ENCODE measurements at places on chromosomes 16 and 17.

GRCh38 chr17:63425483-63425882 is 20.6 kb downstream of the CYB561 start:
- peak; percentile 75 for DNase-seq

DNA sequence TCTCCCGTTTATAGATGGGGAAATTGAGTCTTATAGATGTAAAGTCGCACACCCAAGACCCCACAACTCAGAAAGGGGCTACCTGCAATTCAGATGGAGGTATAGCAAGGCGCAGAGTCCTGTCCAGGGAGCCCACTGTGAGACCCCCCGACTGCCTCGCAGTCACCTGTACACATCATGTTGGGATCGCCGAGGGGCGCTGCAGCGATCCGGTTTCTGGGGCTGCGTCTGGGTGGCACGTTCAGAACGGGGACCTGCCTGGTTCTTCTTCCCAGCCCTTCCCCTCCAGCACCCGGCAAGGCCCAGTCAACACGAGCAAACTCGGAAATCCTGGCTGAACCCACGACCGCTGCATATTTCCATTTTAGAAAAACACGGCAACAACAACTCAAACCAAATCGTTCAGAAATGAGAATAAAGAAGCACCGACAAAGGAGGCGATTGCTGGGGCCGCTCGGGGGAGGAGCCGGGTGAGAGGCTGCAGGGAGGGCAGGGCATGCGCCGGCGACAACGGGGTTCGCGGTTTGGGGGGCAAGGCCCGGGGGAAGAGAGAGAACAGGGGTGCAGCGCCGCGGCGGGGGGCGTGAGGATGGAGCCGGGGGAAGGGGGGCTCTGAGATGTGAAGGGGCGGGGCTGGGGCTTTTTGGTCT is 643 bp downstream of the HSDL1 start:
- no peak for DNase-seq

DNA sequence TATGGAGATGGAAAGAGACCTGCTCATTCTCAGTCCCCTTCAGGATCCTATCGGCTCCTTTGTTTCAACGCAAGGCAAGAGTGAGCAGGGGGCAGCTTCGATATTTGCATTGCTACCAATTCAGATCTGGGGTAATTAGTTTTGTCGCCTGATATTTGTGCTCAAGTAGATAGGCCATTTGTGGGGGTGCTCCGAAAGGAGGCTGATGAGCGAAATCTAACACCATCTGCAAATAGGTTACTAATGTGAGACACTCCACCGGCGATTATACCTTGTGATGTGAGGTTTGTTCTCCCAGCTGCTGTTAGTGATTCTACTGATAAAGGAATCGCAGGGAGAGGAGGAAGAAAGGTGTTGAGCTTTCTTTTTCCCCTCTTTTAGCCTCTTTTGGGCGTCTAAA is 31.5 kb downstream of the WSCD1 start:
- no peak for DNase-seq

GRCh38 chr17:50210240-50211225 is 9.1 kb upstream of the COL1A1 start:
- DNase-seq, result no peak

GRCh38 chr16:87627542-87628245 is 25.4 kb downstream of the JPH3 start:
- no peak for DNase-seq

DNA sequence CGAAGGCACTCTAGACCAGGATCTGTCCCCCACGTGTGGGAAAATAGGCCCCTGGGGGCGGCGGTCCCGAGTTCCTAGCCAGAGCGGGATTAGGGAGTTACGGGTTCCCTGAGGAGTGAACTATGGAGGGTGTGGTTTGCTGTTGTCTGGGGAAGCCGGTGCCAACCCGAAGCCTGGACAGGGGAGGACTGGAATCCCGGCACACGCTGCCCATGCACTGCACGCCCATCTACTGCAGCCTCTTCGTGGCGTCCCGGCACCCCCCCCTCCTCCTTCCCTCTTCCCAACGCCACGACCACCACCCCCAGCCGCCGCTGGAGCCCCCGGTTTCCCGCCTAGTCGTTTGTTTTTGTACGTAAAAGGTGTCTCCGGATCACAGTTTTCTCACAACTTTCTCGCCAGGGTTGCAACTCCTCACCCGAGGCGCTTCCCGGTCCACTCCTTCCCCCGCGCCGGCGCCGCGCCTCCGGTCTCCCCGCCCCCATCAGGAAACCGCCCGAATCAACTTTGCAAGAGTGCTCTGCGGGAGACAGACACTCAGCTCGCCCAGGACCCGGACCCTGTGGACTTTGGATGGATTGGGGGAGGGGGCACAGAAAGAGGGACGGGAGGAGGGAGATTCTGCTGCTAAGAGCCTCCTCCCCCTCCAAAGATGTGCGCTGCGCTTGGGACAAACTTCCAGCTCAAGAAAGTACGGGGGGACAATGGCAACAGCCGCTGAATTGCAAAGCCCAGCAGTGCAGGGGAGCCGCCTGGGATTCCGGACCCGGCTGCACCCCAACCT is 1.4 kb upstream of the LHX1 start:
- no peak for DNase-seq

- no peak for DNase-seq
Observed at GRCh38 chr17:73281928-73282327, 20.2 kb upstream of the CPSF4L start.

DNA sequence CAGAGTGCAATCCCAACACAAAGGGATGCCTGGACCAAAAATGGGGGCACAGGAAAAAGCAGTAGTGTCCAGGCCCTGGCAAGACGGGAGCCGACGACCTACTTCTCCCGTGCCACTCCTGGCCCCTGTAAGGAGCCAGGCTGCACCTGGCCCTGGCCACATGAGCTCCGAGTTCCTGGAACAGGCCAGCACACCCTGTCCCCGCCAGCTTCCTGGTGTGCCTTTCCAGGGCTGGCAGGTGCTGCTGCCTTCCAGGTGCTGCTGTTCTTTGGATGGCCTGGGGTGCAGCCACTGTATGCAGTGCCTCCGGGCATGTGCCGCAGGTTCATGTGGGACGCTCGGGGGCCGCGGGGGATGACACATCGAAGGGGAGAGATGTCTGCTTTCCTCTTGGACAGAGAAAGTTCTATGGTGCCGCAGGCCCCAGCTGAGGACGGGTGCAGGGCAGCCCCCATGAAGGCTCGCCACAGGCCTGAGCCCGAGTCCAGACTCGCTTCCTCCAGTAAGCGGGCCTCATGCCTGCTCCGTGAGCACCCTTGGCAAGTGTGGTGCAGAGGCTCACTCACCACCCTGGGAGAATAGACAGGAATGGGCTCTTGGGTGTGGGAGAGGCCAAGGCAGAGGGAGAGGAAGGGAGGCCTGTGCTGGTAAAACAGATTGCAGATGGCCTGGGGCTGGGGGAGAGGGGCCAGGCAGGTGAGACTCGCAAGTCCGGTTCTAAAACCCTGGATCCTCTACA is 54.7 kb upstream of the FASN start:
- no peak for DNase-seq

- DNase-seq, result no peak
Observed at GRCh38 chr16:56748191-56748590, 18.3 kb downstream of the NUP93 start.

GRCh38 chr17:11598274-11599221 is at the start of gene DNAH9:
TSS of gene DNAH9 (plus strand) at chr17:11598470. CDS start at chr17:11598499, 29 bp downstream.
- peak; percentile 77 for DNase-seq

DNA sequence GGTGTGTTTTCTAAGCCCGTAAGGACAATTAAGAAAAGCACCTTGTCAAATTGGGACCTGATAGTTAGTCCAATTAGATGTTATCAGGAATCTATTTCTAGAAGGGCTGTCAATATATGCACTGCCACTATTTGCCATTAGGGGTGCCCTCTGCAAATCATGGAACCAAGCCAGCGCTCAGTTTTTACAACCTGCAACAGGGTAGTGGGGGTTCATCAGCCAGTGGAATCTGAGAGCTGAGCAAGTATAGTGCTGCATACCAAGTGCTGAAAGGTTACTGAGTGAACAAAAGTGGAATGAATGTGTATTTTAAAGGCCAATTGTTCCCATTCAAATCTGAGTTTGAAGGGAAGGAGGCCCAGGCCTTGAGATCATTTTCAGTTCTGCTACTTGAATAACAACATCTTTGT is 10.4 kb downstream of the PRR11 start:
- DNase-seq, result no peak

- DNase-seq, result no peak
Observed at GRCh38 chr17:2101448-2102257, 46.8 kb downstream of the HIC1 start.

GRCh38 chr17:33080091-33080490 is 88.4 kb downstream of the SPACA3 start:
- DNase-seq, result no peak

DNA sequence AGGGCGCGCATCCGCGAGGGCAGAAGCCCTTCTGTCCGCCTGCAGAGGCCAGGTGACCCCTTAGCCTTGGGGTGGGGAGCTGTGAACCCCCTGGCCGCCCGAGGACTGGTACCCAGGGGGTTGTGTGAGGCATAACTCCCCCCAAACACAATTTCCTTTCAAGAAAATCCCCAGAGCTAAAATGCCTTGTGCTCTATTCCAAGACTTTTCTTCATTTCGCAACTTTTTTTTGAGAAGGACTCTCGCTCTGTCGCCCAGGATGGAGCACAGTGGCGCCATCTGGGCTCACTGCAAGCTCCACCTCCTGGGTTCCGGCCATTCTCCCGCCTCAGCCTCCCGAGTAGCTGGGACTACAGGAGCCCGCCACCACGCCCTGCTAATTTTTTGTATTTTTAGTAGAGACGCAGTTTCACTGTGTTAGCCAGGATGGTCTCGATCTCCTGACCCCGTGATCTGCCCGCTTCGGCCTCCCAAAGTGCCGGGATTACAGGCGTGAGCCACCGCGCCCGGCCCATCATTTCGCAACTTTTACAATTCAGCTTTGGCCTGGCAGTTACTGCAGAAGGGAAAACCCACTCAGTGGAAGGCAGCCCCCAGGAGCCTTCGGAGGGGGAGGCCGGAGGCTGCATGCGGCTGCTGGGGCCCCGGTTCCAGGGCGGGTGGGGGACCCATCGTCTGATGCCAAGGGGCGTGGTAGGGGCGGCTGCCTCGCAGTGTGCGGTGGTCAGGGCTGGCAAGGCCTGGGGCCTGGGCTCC is 963 bp upstream of the APRT start:
- no peak for DNase-seq

- peak; percentile 25 for DNase-seq
Observed at GRCh38 chr16:69563605-69564580, 1.9 kb upstream of the NFAT5 start.

DNA sequence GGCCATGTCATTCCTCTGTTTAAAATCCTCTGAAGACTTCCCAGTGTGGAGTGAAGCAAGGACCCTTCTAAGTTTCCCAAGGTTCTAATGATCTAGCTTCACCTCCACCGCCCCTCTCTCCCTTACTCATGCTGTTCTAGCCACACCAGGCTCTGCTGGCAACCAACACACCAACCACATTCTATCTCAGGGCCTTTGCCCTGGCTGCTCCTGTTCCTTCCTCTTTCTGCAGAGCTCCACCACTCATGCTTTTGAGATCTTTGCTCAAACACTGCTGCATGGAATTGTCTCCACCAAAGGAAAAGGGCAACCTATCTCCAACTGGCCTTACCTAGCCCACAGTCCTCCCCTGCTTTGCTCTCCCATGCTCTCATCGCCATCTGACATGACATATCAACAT is 128.7 kb downstream of the XYLT1 start:
- DNase-seq, result no peak

- peak; percentile 93 for DNase-seq
Observed at GRCh38 chr16:20763461-20764232, at the start of gene ACSM3. TSS of gene ACSM3 (plus strand) at chr16:20764014. CDS start at chr16:20770035, 6,021 bp downstream.

- DNase-seq, result no peak
Observed at GRCh38 chr16:48617711-48618148, 7.8 kb upstream of the N4BP1 start.

GRCh38 chr17:41199421-41200078 is 9.9 kb downstream of the KRTAP9-1 start:
- DNase-seq, result no peak

GRCh38 chr16:73714976-73715375 is 581.6 kb upstream of the PSMD7 start:
- no peak for DNase-seq

GRCh38 chr16:87216148-87216840 is 100.9 kb downstream of the C16orf95 start:
- no peak for DNase-seq

- DNase-seq, result no peak
Observed at GRCh38 chr17:933312-934073, 46.1 kb downstream of the NXN start.

DNA sequence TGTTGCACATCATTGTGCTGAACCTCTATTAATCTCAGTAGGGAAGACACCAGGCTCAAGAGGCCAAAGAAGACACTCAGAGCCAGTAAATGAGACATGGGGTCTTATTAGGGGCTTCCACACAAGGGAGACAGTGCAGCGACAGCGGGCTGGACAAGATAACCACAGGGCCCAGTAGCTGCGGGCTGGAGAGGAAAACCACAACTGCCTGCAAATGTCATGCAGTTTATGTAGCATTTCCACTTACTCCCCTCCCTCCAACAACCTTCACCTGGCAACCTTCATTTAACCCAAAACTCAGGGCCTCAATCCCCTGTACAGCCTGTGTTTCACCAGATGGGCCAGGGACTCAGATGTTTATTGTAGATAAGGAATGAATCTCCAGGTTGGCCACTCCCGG is 185.6 kb downstream of the UTP18 start:
- DNase-seq, result no peak

- DNase-seq, result no peak
Observed at GRCh38 chr16:82133798-82134197, 36.2 kb downstream of the MPHOSPH6 start.

DNA sequence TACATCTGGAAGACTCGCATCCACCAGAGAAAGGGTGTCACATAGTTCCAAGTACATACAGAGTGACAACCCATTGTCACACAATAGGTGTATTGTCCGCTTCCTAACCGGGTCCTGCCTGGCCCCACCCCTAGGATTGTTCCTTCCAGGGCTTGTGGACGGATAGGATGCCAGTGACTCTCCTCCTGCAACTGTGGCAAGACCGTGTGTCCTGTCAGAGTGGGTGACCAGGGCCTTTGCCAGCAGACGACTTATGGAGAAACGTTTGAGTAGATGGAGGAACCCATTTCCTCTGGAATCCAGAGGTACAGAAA is 258.4 kb downstream of the CPPED1 start:
- DNase-seq, result no peak

- DNase-seq, result no peak
Observed at GRCh38 chr16:83253521-83253920, 554.3 kb upstream of the HSBP1 start.

- DNase-seq, result no peak
Observed at GRCh38 chr17:63496177-63496576, 19.3 kb downstream of the ACE start.

DNA sequence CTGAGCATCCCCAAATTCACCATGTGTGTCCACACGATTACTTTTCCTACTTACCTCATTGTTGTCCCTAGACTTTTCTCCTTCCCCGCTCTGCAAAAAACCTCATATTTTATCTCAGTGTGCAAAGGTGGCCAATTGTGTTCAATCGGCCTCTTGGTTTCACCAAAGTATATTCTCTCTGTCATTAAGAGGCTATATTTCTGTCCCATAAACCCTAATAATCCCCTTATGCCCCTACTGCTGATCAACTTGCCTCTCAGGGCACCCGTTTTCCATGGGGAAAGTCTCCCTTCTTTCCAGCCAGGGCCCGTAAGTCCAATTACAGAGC is 11.6 kb downstream of the CES2 start:
- DNase-seq, result no peak

GRCh38 chr16:8565498-8565897 is 24.8 kb downstream of the TMEM114 start:
- DNase-seq, result no peak

- DNase-seq, result peak; percentile 89
Observed at GRCh38 chr17:8152112-8152775, at the start of gene PER1. TSS of gene PER1 (minus strand) at chr17:8152404. CDS start at chr17:8150706, 1,698 bp downstream.

GRCh38 chr16:53982631-53983042 is 278.7 kb downstream of the FTO start:
- no peak for DNase-seq

All from left renal cortex interstitium (tissue), 4 donors.